ENCODE measurements at places on chromosomes 13 and 19.
A peak's percentile ranks its signal among the peaks of the same experiment; 100 is the strongest.

DNA sequence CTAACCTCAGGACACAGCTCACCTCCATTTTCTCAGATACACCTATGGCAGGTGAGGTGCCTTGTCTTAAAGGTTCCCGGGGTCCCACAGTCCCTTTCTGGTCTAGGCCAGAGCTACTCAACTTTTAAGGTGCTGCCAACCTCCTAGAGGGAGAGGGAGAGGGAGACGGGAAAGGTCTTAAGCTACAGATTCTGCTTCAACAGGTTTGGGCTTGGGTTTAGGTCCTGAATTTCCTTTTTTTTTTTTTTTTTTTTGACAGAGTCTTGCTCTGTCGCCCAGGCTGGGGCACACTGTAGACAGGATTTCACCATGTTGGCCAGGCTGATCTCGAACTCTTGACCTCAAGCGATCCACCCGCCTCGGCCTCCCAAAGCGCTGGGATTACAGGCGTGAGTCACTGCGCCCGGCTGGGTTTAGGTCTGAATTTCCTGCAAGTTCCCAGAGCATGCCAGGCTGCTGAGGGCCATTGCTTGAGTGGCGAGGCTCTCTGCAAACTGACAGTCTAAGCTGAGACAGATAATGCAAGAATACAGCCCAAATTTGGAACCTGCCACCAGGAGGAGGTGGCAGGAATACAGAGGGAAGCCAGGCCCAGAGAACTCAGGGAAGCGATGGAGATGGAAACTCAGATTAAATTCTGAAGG lies 7.8 kb upstream of the SYCN start:
- DNase-seq = no peak

DNA sequence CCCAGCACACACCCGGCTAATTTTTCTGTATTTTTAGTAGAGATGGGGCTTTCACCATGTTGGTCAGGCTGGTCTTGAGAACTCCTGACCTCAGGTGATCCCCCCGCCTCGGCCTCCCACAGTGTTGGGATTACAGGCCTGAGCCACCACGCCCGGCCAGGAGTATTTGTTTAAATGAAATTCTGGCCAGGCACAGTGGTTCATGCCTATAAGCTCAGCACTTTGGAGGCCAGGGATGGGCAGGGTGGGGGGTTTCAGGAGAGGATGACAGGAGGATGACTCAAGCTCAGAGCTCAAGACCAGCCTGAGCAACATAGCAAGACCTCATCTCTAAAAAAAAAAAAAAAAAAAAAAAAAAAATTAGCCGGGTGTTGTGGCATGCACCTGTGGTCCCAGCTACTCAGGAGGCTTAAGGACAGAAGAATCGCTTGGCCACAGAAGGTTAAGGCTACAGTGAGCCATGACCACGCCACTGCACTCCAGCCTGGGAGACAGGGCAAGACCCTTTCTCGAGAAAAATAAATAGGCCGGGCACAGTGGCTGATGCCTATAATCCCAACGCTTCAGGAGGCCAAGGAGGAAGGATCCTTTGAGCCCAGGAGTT lies 8.2 kb upstream of the DHDH start:
- no peak for DNase-seq

DNA sequence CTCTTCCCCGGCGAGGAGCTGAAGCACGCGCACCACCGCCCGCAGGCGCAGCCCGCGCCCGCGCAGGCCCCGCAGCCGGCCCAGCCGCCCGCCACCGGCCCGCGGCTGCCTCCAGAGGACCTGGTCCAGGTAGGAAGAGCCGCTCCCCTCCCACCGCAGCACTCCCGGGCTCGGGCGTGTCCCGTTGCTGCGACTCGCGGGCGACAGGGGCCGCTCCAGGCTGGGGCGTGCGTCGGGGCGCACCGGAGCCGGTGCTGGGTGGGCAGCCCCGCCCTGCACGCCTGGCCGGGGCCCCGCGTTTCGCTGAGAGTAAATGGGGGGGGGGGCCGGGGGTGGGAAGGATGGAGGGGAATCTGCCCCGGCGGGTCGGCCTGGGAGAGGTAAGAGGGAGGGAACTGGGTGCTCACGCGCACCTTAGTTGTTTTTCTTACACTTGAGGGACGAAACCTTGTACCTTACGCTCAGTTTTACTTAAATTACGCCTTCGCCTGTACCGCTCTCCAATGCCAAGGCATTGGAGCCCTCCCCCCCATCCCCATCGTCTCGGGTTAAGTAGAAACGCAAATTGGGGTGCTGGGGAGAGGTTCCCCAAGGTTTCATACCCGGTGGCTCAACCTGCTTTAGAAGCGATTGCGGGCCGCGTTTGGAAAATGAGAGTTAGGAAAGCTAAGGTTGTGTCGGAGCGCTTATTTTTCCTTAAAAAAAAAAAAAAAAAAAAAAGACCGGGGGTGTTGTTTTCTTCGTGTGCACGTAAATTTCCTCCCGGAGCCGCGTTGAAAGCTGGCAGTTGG lies 850 bp downstream of the KLF5 start:
- DNase-seq = peak; percentile 61

DNA sequence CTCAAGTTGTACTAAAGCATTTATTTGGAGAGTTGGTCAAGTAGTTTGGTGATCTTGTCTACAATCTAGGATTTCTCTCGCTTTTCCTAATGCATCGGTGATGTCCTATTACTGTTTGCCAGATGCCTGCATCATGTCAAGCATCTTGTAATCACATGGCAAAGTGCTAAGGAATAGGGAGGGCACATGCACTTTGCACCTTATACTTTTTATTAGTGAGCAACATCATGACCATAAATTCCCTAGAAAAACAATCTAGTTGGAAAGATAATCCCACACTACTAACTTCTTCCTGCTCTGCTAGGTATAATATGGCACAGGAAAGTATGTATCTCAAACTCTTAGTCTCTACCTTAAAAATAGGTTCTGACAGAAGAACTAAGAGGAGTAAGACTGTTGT lies 894.3 kb upstream of the SLITRK1 start:
- DNase-seq = no peak

DNA sequence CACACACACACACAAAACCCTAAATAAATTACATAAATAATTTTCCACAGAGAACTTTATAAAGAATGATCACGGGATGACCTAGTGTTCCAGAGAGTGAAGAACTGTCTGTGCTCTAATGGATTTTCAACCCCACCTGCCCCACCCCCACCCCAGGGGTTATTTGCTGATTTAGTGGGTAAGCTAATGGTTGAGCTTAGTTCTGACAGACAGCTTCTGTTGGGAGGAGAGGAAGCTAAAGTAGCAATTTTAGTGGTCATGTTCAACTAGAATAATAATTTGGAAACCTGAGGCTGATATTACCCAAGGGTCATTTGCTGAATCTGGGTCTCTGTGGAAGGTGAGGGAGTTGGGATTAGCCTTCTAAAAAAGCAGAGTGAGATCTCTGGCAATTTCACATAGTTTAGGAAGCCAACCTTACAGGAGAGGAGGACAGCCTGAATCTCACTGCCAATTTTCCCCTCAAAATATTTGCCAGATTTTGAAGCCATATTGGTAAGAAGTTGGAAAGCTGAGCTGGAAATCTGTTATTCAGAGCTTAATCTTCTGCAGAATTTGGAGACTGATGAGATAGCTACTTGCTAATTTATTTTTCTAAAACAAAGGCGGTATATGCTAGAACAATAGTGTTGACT lies 68.7 kb downstream of the POSTN start:
- DNase-seq = no peak

- DNase-seq = no peak
Measured at GRCh38 chr13:106723036-106723435, 155.1 kb upstream of the ARGLU1 start.

All from BE2C (cell line).